KBM-7 (cell line): ENCODE measurements at places on chromosomes 4 and X.

- DNase-seq: no peak
These were observed 5.3 kb upstream of the EBP start for GRCh38 chrX:48516285-48516684.

- DNase-seq: no peak
These were observed 430 bp downstream of the TRIML1 start for GRCh38 chr4:188139671-188140070.

DNA sequence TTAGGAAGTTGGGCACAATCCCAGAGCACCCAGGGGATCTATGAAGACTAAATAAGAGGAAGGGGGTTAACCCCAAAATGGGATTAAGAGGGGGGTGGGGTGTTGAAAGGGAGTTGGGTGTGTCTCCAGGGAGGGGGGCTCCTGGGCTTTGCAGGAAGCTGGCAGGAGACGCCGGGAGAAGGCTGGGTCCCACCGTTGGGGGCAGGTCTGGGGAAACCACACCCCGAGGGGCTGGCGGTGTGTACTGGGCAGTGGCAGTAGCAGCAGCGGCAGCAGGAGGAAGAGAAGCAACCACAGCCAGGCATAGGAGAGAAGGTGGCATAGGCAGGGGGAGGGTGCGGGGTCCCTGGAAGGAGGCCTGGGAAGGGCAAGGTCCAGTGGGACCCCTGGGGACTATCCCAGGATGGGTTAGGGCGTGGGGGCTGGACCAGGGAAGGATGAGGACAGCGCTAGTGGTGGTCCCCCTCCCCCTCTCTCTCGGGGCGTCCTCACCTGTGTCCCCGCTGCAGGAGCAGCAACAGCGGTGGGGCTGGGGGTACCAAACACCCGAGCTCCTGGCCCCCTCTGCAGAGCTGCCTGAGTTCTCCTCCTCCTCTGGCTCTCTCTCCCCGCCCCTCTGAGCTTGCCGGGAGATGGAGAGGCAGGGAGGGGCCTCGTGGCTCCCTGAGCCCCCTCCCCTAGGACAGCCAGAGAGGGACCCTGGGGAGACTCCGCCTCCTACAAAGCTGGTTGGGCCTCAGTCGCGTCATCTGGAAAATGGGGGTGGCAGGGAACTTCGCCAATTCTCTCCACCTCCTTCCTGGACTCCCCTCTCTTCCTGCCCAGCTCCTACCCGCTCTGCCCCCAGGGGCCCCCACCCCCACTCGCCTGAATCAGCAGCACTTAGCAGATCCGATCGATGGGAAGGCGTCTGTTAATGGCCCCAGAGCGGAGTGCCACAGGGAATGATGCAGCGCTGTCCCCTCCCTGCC is at the start of gene KCND1:
TSS of gene KCND1 (minus strand) at position 596 of the 971 bp plus-strand sequence. CDS start 1,573 bp downstream, outside the sequence.
- no peak for DNase-seq

GRCh38 chrX:40761762-40762161 is 26.4 kb upstream of the MED14 start:
- no peak for DNase-seq

DNA sequence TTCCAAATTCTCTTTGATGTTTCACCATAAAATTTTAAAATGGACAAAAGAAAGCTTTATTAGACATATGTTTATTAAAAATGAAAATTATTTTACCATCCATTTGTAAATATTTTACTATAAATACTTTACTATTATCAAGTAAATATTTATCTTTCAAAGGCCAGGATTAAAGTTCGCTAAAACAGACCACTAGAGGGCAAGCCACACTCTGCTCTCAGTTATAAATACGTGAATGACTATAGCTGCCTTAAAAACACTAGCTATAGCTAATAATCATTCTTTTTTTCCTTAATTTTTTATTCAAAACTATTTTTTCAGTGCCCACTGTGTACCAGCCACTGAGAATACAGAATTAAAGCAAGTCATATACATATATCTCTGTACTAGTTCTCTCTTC is 38.6 kb downstream of the UNC5C start:
- no peak for DNase-seq

DNA sequence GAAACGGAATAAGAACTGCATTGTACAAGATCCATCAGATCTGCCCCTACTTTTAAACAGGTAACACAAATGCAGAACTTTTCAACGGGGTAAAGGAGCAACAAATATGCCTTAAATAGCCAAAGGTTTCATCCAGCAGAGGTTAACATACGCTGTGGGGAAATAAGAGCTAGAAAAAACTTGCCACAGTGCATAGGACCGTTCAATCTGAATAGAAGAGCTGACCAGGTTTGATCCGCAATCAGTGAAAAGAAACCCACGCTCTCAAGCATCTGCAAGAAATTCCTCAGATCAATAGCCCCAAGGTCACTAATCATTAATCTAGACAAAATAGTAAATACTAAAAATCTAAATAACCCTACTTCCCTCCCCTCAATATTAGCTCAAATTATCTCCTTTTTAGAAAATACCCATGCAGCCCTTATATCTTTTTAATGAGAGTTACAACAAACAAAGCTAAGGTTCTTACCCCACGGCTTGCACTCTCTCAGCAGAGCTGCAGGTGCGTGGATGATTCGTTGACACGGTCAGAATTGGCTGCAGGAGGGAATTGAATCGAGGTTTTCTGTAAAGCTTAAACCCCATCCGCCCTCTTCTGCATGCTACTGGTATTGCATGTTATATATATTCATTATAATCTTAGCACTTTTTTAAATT is at the start of gene TLR10:
TSS of gene TLR10 (minus strand) at position 539 of the 657 bp plus-strand sequence. CDS start 7,400 bp downstream, outside the sequence.
- peak; percentile 73 for DNase-seq

GRCh38 chrX:119424999-119425398 is 25.9 kb downstream of the SLC25A43 start:
- DNase-seq: no peak

DNA sequence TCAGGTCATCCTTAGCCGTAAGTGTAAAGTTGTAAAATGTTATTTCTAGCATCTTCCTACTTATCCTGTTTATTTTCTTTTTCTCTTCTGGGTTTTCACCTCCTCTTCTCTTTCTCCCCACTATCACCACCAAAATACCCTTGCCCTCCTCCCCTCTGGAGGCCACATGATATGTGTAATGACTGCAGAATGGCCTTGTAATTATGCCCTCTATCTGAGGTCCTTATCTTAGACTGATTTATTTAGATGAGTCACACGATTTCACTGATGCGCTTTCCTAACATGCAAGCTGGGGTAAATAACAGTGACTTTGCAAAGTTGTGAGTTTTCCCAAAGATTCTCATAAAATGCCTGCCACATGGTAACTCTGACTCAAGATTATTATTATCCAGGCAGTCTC is 231.8 kb upstream of the GPRIN3 start:
- no peak for DNase-seq

GRCh38 chrX:151323054-151323453 is 74.0 kb upstream of the VMA21 start:
- no peak for DNase-seq

DNA sequence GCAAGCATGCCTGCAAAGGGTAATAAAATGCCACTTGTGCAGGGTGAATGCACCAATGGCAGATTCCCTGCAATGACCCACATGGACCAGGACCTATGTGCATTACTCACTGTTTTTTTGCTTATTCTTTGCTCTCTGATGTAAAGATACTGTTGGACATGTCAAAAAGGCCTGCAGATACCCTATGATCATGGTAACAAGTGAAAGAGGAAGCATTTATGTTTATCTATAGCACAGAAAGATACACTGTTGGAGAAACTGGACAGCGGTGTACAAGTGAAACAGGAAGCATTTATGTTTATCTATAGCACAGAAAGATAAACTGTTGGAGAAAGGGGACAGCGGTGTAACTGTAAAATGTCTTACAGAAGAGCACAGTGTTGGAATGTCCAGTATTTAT is 127.5 kb downstream of the PAPSS1 start:
- DNase-seq: peak; percentile 70

GRCh38 chr4:53313510-53313909 is 52.4 kb downstream of the SCFD2 start:
- DNase-seq: peak; percentile 15

- DNase-seq: no peak
These were observed 12.4 kb downstream of the TENM3 start for GRCh38 chr4:182255441-182256190.

DNA sequence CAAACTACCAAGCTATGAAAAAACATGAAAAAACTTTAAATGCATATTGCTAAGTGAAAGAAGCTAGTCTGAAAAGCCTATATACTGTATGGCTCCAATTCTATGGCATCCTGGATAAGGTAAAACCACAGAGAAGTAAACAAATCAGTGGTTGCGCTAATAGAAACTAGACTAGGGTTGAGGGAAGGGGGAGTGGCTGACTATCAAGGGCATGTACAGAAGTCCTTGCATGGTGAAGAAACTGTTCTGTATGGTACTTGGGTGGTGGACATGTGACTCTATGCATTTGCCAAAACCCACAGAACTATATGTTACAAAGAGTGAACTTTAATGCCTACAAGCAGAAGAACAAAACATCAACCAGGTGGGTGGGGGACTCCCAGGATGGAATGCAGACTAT is 96.8 kb downstream of the MTMR1 start:
- no peak for DNase-seq
